ENCODE measurements at places on chromosomes 1 and 21.

DNA sequence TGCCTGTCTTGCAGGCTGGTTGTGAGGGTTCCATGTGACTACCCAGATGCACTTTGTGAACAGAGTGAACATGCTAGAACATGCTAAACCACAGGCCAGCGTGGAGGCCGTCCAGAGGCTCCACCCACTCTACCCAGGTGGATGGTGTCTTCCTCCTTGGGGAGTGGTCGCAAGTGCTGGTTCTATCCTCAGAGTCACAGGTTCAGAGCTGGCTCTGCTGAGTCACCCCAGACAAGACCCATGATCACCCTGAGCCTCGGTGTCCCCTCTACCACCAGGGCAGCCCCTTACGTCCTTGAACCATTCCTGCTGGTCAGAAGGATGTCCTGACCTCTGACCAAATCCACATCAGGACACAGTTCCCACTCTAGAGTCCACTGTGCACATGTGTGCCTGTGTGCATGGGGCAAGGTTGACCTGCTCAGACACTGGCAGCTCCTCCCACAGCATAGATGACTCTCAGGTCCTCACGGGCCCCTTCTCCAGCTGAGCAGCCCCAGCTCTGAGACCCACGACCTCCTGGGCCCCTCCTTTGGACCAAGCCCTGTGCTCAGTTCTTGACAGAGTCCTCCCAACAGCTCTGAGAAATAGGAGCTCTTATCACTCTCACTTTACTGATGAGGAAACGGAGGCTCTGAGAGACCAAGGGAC, 391.8 kb downstream of the MATN1 start:
- no peak for DNase-seq

GRCh38 chr1:92118826-92119225, 38.7 kb downstream of the BTBD8 start:
- DNase-seq = no peak

GRCh38 chr1:202656951-202657646, 53.2 kb downstream of the SYT2 start:
- DNase-seq = no peak

- DNase-seq = no peak
These were observed 10.9 kb upstream of the RWDD3 start for GRCh38 chr1:95223110-95223509.

DNA sequence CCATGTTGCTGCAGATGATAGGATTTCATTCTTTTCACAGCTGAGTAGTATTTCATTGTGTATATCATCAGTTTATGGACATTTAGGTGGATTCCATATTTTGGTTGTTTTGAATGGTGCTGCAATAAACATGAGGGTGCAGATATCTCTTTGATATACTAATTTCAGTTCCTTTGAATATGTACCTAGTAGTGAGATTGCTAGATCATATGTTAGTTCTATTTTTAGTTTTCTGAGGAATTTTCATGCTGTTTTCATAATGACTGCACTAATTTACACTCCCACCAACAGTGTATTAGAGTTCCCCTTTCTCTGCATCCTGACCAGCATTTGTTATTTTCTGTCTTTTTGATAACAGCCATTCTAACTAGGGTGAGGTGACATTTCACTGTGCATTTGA, 82.1 kb downstream of the BRINP2 start:
- DNase-seq = no peak

- no peak for DNase-seq
These were observed 65.8 kb upstream of the RGL1 start for GRCh38 chr1:183739082-183739481.

DNA sequence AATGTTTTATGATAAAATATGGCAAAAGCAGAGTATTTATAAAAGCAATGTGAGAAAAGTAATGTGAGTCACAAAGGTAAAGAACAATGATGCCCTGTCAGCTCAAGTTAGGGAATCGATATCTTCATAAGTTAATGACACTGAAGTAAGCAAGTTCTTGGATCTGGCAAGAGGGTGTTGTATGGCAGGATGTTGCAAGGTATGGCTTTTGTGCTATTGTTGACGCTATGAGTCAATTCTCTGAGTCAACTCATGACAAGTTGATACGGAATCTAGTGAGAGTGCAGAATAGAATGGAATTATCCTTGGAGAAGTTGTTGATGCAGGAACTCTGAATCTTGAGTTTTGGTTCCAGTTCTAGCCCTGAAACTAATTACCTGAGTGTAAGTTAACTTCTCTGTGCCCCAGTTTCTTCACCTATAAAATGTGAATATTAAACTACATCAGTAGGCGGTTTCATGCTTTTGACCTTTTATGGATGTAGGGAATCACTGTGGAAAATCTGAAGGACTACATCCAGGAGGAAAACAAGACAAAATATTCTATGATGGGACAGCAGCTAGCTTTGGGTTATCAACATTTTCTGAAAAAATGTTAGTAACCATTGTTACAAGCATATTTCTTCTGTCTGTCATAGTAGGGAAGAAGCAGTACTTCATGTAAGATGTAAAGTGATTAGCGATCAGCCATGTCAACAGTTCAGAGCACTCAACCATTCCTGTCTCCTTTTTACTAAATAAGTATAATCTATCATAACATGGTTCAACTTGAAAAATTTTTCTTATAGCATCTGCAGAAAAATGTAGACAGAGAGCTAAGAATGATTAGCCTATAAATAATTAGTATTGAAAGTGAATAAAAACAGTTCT, 96.9 kb downstream of the ATP6V1G3 start:
- DNase-seq = no peak

GRCh38 chr1:77401384-77401783, 119.6 kb downstream of the AK5 start:
- no peak for DNase-seq

DNA sequence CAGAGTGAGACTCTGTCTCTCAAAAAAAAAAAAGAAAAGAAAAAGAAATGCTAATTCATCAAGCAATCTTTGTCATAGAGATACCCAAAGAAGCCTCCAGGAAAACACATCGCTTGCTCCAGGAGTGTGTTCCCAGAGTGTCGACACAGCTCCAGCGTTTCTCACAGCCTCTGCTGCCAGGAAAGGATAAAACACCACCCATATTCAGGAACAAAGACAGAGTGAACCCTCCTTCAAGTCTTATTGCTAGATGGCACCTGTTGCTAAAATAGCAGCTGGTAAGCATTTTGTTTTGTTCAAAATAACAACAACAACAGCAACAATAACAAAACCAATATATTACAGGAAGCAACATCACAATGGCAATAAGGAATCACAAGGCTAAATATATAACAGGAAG, 3.1 kb downstream of the ILDR2 start:
- no peak for DNase-seq

GRCh38 chr1:33092438-33092837, 11.5 kb downstream of the AZIN2 start:
- DNase-seq = no peak

- DNase-seq = no peak
These were observed 187.7 kb upstream of the FOXD3 start for GRCh38 chr1:63134501-63135173.

DNA sequence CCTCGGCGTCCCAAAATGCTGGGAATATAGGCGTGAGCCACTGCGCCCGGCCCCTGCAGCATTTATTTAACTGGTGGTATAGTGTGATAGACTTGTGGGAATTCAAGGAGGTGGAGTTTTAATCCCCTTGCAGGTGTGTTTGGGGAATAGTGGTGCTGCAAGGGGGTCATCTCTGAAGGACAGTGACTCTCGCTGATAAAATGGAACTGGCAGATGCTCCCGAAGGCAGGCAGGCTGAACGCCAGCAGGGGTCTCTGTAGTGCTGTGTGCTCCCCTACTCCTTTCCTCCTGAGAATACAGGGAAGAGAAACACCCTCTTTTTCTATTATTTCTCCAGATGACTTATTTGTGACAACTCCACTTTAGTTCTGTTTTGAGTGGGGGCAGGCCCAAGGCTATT, 4.0 kb downstream of the OSCP1 start:
- no peak for DNase-seq

DNA sequence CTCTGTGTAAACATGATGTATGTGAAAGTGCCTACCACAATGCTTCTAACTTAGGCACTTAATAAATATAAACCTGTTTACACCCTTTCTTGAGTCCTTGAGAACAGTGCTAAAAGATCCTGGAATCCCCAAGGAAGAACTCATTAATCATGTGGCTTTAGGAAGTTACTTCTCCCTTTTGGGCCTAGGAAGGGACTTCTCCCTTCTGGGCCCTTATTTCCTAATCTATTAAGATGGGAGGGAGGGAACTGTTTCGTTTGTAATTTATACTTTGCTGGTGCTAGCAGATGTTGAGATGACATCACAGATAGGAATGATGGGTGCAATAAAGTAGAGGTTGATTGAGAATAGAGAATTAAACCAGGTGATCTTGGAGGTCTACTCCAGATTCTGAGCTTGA, 1.2 kb downstream of the BTF3L4 start:
- DNase-seq = no peak

- DNase-seq = no peak
These were observed 80.3 kb downstream of the SSBP3 start for GRCh38 chr1:54325703-54326461.

DNA sequence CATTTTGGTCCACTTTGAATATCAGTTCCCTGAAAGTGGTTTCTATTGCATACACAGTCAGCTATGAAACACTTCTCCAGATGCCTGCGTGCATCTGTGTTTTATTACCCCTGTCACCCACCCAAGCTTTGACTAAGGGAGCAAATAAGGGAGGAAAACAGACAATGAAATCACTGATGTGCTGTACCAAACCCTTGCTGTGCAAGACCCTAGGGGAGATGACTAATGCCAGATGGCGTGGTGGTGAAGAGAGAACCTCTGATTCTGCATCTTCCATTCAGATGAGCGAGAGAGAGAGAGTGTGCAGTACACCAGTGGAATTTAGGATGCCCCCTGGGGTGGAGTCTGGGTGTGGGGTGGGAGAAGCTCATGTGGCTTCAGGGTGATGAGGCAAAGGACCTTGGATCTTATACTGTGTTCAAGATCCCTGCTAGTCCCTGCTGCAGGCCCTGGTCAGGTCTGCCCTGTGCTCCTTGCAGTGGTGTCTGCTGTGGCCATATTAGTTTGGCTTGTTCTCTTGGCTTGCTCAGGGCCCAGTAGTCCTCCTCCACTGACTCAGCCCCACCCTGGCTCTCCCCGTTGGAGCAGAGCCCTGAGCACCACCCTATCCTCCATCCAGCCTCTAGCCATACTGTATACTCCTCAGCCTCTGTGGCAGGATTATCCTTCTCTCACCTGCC, 18.5 kb downstream of the CLCA1 start:
- DNase-seq = no peak

Data from cortex of kidney (tissue), 1 donor.